ENCODE measurements at places on chromosomes 5 and 9.

DNA sequence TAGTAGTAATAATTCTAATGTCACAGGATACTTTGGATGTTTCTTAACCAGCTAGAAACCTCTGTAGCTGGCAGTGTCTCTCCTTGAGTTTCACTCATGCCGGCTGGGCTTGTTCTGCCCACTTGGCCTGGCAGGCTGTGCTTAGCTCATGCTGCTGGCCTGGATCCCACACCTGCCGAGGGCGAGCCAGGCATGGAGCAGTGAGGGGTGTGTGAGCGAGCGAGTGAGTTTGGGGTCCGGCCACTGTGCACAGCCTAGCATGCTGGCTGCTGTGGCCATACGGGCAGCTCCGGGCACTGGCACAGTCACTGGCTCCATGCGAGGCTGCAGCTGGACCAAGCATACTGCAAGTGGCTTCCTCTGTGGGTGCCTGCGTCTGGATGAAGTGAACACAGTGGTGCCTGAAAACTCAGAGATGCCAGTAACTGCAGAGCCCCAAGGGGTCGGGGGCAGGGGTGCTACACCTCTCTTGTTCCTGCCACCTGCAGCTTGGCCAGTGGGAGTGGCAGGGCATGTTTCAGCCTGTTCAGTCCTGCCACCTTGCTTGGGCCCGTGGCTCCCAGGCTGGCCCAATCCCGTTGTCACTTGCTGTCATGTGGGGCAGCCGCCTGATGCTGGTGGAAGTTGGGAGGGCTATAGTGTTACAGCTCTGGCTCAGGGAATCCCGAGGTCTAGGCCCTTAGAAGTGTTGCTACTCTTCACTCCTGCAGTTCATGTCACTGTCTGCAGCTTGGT lies 9.9 kb downstream of the FSD1L start:
- DNase-seq, result no peak
- no peaks in the 10 kb centered on the region for H3K36me3 ChIP-seq
- H3K4me3 ChIP-seq, result no peak overlapping the region

- no peak overlapping the region for H3K27ac ChIP-seq
- no peak for DNase-seq
- H3K4me3 ChIP-seq, result no peak overlapping the region
- H3K27me3 ChIP-seq, result no peaks in the 10 kb centered on the region
- H3K36me3 ChIP-seq, result no peaks in the 10 kb centered on the region
Observed at GRCh38 chr9:6581253-6581652, 64.3 kb downstream of the GLDC start.

- peaks cover 3% of the 10 kb centered on the region for H3K27me3 ChIP-seq
- H3K4me3 ChIP-seq, result no peak overlapping the region
- no peak for DNase-seq
- H3K27ac ChIP-seq, result no peak overlapping the region
- no peaks in the 10 kb centered on the region for H3K36me3 ChIP-seq
Observed at GRCh38 chr9:126169736-126170135, 156.9 kb upstream of the MVB12B start.

GRCh38 chr5:98975223-98975622 lies 46.4 kb upstream of the CHD1 start:
- no peaks in the 10 kb centered on the region for H3K27me3 ChIP-seq
- no peaks in the 10 kb centered on the region for H3K4me1 ChIP-seq
- H3K4me3 ChIP-seq, result no peak overlapping the region
- DNase-seq, result no peak
- H3K27ac ChIP-seq, result no peak overlapping the region
- no peaks in the 10 kb centered on the region for H3K36me3 ChIP-seq

Measured in astrocyte (in vitro differentiated cells and primary cell).